Ammon's horn (tissue), 1 donor: ENCODE measurements at places on chromosomes 1 and 21.

GRCh38 chr1:103371234-103371633 lies 154.3 kb upstream of the RNPC3 start:
- DNase-seq, result no peak

- DNase-seq, result no peak
These were observed 356.2 kb downstream of the KCTD3 start for GRCh38 chr1:215923129-215923824.

DNA sequence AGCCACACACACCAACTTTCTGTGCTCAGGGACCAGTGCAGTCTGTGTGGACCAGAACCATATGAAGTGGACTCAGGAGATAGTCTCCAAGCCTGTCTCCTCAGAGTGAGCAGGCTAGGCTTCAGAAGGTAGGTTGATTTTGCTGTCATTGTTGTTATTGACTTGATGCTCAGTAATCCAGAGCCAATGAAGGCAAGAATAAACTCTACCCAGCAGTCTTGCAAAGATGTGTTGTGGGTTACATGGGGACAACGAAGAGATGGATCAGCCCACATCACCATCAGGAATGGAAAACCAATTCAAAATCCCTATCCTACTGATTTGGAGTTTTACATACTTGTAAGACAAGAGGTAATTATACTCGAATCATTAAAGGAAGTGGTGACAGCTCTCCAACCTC lies 37.4 kb downstream of the PHC2 start:
- DNase-seq, result no peak

- DNase-seq, result peak; percentile 14
These were observed 13.5 kb downstream of the ASAP3 start for GRCh38 chr1:23470282-23471070.

DNA sequence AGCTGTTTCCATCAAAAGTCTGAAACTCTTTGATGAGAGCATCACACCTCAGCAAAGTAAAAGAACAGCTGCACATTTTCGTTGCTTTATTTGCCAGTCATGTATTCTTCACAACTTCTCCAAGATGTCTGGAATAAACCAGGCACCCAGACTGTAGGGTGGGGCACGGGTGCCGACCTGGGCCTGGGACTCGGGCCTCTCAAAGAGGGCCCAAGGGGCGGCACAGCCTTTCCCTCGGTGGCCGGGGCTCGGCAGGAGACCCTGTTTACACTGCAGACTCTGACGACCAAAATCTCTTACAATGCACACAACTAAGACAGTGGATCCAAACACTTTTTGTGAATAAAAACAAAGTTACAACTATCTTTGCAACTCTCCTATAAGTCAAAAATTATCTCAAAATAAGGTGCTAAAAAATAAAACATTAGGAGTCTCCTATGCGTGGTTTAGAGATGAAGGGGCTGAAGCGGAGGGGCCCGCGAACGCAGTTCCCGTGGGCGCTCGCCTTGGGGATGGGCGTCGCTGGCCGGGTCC lies 696 bp downstream of the LSS start:
- DNase-seq, result no peak

- DNase-seq, result peak; percentile 52
These were observed 28.1 kb downstream of the QSOX1 start for GRCh38 chr1:180182643-180183311.

GRCh38 chr1:116371752-116372151 lies 1.3 kb upstream of the ATP1A1 start:
- DNase-seq, result no peak

DNA sequence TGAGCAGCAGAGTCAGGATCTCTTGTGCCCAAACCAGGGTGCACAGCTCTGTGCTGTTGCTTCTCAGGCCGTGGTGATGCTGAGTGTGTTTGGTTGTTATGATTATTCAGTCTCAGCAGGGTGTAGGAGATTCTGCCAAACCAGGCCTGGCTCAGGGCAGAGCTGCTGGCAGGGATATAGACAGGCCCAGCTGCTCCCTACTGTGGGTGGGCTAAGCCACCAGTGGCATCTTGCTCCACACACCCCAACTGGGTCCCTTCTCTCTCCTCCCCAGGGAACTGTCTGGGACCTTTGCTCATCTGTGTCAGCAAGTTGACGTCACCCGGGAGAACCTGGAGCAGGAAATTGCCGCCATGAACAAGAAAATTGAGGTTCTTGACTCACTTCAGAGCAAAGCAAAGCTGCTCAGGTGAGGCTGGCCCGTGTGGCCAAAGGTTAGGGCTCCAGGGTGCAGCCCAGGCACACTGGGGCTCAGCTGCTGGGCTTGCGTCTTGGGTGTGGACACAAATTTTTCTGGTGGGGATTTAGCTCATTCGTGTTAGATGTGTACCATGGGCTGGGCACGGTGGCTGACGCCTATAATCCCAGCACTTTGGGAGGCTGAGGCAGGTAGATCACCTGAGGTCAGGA lies 9.9 kb upstream of the MIIP start:
- no peak for DNase-seq

DNA sequence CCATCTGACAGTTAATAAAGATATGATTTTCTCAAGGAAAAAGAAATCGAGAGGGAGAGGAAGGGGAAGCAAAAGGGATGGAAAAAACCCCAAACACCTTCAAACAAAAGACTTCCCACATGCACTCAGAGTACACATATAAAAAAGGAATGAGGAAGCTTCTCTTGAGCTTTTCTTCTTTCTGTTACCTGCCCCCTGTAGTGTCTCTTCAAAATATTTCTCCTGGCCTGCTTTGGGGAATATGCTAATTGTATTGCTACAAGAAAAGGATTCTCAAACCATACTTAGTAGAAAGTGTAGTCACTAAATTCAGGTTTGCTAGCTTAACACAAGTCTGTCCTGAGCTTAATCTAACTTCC lies 58.7 kb downstream of the KIF14 start:
- DNase-seq, result no peak

DNA sequence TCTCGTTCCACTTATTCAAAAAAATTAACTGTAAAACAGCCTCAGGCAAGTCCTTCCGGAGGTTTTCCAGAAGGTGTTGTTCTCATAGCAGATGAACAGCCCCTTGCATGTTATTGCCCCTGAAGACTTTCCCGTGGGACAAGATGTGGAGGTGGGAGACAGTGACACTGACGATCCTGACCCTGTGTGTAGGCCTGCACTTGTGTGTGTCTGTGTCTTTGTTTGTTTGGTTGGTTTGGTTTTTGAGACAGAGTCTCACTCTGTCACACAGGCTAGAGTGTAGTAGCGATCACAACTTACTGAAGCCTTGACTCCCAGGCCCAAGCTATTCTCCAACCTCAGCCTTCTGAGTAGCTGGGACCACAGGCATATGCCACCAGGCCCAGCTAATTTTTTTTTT lies 12.6 kb downstream of the ETV3L start:
- no peak for DNase-seq

DNA sequence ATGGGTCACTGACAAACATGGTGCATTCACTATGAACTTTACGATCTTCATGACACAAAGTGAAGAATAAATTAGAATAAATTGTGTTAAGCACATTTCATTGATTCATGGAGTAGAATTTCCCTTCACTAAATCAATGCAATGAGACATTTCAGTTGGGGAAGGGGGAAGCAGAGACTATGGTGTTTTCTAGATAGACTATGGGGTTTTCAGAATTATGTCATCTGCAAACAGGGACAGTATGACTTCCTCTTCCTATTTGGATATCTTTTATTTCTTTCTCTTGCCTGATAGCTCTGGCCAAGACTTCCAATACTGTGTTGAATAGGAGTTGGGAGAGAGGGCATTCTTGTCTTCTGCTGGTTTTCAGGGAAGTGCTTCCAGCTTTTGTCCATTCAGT lies 80.0 kb upstream of the C1orf105 start:
- no peak for DNase-seq

DNA sequence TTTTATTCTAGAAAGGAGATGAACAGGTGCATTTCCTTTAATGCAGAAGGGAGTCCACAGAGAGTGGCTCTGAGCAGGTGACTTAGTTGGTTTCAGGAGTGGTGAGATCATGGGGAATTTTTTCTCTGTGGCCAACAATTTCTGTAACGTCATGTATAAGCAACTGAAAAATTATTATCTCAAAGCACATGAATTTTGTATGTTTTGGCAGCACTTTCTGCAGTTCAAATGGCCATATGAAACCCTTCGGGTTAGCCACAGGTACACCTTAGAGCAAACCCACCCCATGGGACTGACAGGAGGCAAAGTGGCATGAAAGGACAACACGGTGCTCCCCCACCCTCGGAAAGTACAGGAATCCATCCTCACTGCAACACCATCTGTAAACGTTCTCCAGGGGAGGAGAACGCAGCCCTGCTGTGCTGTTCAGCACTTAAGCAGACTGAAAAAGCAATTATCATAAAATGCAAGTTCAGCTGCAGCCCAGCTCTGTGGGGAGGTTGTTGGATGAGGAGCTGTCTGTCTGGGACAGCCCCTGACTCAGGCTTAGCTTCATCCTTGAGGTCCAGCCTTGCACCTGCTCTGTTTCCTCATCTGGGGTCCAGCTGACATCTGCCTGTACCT lies 55.8 kb upstream of the CLDN14 start:
- DNase-seq, result no peak
